Activated T-cell treated with anti-CD3 and anti-CD28 coated beads, Interleukin-2, amount 50 U/mL, for 24 hours (primary cell): ENCODE measurements at places on chromosomes 1 and 21.
A peak's percentile ranks its signal among the peaks of the same experiment; 100 is the strongest.

- H3K27me3 ChIP-seq = no peaks in the 10 kb centered on the region
- no peaks in the 10 kb centered on the region for H3K36me3 ChIP-seq
- no peak overlapping the region for H3K4me3 ChIP-seq
- no peak for DNase-seq
Measured at GRCh38 chr1:82052563-82052962, 251.8 kb downstream of the ADGRL2 start.

DNA sequence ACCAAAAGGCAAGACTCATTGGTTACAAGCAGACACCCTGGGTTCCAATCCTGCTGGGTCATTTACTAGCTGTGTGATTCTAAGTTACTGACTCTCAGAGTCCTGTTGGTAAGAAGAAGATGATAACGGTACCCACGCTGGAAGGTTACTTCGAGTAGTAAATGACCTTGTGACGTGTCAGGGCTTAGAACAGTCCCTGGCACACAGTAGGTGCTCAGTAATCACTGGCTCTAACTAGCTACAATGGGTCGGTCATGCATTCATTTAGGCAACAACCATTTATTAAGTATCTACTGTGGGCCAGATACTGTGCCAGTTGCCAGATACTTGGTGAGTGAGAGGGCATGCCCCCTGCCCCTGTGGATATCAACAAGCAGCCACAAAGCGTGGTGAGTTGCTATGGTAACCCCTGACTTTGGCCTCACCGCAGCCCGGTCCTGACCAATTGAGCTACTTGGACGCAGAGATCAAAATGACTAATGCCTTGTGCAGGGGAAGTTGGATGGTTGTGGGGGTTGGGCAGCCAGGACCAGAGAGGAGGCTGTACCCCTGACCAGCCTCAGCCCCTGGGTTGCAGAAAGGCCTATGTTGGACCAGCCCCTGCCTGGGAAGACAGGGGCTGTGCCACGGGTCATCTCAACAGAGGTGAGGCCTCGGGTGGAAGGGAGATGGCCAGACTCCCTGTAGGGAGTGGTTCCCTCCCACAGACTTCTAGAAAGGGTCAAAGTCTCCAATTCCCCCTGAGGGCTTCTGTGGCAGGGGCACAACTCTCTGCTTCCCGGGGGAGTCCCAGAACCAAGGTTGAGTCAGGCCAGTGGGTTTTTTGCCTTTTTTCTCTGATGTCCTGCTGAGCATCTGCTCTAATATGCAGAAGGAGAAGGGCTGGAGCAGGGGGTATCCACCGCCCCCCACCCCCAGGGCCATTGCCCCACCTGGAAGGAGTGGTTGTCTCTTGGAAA lies 16.0 kb downstream of the DHRS3 start:
- H3K36me3 ChIP-seq = peaks cover 58% of the 10 kb centered on the region
- H3K27me3 ChIP-seq = no peaks in the 10 kb centered on the region
- H3K27ac ChIP-seq = peak overlapping the region; percentile 76
- no peak overlapping the region for H3K4me3 ChIP-seq
- peaks cover 78% of the 10 kb centered on the region for H3K4me1 ChIP-seq

- H3K27ac ChIP-seq = no peak overlapping the region
- H3K27me3 ChIP-seq = no peaks in the 10 kb centered on the region
- peaks cover 17% of the 10 kb centered on the region for H3K4me1 ChIP-seq
- H3K36me3 ChIP-seq = peaks cover 11% of the 10 kb centered on the region
Measured at GRCh38 chr1:113886417-113887401, 672 bp downstream of the BCL2L15 start.

DNA sequence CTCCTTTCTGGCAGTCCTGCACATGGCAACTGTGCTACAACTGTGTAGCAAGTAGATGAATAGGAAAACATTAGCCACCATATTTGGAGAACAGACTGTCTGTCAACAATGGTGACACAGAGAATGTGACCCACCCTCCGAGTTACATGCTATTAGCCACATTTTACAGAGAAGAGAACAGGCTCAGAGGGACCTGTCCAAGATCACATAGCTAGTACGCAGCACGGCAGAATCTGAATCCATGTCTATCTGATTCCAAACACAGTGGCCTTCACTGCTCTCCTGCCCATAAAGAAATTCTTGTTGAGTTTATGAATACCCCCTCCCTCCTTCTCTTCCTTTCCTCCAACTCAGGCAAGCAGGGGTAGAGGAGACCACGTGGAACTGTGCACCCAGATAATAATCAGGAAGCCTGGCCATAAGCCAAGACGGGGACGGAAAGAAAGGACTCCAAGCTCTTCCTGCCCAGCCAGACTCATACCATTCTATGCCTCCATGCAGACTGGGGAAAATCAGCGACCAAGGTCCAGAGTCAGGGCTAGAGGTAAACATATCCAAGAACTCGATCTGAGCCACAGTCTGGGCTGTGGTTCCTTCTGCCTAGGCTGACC lies 78.8 kb downstream of the TRABD2B start:
- H3K27me3 ChIP-seq = peaks cover 7% of the 10 kb centered on the region
- no peak overlapping the region for H3K4me3 ChIP-seq
- no peaks in the 10 kb centered on the region for H3K4me1 ChIP-seq
- no peaks in the 10 kb centered on the region for H3K36me3 ChIP-seq

GRCh38 chr1:41017141-41018017 lies 4.1 kb downstream of the SLFNL1 start:
- H3K27me3 ChIP-seq = no peaks in the 10 kb centered on the region
- no peak overlapping the region for H3K4me3 ChIP-seq
- peaks cover 90% of the 10 kb centered on the region for H3K36me3 ChIP-seq
- DNase-seq = no peak

- no peaks in the 10 kb centered on the region for H3K27me3 ChIP-seq
- DNase-seq = no peak
- H3K4me1 ChIP-seq = no peaks in the 10 kb centered on the region
- no peaks in the 10 kb centered on the region for H3K36me3 ChIP-seq
Measured at GRCh38 chr1:72186733-72187307, 95.5 kb downstream of the NEGR1 start.
